ENCODE measurements at places on chromosomes 4 and X.

GRCh38 chr4:84498203-84498934 is 723 bp downstream of the NKX6-1 start:
- DNase-seq: no peak

- no peak for DNase-seq
These were observed 495.2 kb downstream of the INPP4B start for GRCh38 chr4:142350871-142351270.

- DNase-seq: no peak
These were observed 64.2 kb downstream of the TET2 start for GRCh38 chr4:105210916-105211315.

GRCh38 chrX:38672646-38673045 is 111.3 kb downstream of the TSPAN7 start:
- no peak for DNase-seq

DNA sequence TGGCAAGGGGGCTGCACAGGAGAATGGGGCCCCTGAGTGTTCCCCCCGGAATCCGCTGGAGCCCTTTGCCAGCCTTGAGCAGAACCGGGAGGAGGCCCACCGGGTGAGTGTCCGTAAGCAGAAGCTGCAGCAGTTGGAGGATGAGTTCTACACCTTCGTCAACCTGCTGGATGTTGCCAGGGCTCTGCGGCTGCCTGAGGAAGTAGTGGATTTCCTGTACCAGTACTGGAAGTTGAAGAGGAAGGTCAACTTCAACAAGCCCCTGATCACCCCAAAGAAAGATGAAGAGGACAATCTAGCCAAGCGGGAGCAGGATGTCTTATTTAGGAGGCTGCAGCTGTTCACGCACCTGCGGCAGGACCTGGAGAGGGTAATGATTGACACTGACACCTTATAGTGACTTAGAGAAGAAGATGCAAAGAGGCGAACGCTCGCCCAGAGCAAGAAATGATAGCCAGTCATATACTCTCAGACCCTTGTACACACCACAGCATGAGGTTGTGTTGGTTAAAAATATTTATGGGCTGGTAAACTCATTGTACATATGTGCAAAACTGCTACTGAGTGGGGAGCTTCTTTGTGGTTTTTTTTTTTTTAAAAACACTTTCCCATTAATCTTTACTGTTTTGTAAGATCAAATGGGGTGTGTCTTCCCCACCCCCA is 52.5 kb downstream of the JADE1 start:
- no peak for DNase-seq

DNA sequence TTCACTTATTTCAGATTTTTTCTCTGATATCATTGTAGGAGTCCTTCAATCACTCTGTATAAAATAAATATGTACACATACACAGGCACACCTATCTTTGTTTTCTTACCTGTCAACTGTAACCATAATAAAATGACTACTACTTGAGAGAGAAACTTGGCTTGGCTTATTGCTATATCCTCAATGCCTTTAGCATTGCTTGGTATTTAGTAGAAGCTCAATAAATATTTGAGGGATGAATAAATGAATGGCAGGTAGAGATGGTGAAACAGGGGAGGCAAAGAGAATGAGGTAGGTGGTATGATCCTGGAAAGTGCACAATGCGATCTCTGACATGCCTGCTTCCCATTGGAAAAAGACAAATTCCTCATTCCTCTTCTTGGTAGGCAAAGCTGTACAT is 21.8 kb upstream of the CXCL6 start:
- no peak for DNase-seq

- no peak for DNase-seq
These were observed 1.6 kb upstream of the ATP6AP2 start for GRCh38 chrX:40579141-40579540.

GRCh38 chr4:109930464-109930863 is 17.8 kb downstream of the EGF start:
- DNase-seq: no peak

All from T-helper 2 cell (primary cell).